ENCODE measurements at places on chromosomes 16 and 17. TPM values are rescaled to one million over a fixed set of nuclear protein-coding genes. Genes with fewer than 3 reads are reported as not detected.

NKD1 gene
- 2.1 TPM for total RNA-seq

CSF3 gene
- total RNA-seq: not detected

- H3K27ac ChIP-seq: no peak overlapping the region
- peak overlapping the region; percentile 41 for H3K4me3 ChIP-seq
- H3K27me3 ChIP-seq: peaks cover 100% of the 10 kb centered on the region
- H3K4me1 ChIP-seq: peaks cover 30% of the 10 kb centered on the region
- no peak for DNase-seq
Measured at GRCh38 chr16:86505899-86506864, 4.1 kb upstream of the FOXF1 start.

GRCh38 chr17:63768433-63768832 is 5.0 kb downstream of the CCDC47 start:
- peaks cover 5% of the 10 kb centered on the region for H3K4me1 ChIP-seq
- H3K36me3 ChIP-seq: peaks cover 22% of the 10 kb centered on the region
- no peak overlapping the region for H3K4me3 ChIP-seq
- H3K27ac ChIP-seq: 0 out of 2 replicates have a peak overlapping the region, but pooled peaks have one; percentile 68
- no peaks in the 10 kb centered on the region for H3K27me3 ChIP-seq

DNA sequence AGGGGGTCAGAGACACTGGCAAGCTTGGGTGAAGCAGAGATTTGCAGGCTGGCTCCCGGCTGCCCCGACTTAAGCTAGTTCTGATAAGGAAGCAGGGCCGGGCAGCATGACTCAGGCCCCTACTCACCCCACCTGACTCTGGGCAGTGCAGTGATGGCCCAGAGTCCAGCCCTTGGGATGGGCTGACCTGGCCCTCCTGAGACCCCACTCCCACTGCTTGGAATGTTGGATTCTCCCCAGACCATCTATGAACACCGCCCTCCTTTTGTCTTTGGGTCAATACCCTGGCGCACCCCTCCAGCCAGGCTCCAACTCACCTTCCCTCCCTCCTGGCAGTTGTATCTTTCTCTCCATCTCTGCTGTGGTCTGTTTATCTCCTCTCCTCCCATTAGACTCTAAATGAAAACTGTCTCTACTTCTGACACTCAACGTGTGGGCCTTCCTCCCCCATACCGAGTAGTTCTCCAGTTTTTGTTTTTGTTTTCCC is 21.0 kb downstream of the LGALS3BP start:
- H3K36me3 ChIP-seq: no peaks in the 10 kb centered on the region
- no peak overlapping the region for H3K4me3 ChIP-seq
- no peak overlapping the region for H3K27ac ChIP-seq
- no peak for DNase-seq

DNA sequence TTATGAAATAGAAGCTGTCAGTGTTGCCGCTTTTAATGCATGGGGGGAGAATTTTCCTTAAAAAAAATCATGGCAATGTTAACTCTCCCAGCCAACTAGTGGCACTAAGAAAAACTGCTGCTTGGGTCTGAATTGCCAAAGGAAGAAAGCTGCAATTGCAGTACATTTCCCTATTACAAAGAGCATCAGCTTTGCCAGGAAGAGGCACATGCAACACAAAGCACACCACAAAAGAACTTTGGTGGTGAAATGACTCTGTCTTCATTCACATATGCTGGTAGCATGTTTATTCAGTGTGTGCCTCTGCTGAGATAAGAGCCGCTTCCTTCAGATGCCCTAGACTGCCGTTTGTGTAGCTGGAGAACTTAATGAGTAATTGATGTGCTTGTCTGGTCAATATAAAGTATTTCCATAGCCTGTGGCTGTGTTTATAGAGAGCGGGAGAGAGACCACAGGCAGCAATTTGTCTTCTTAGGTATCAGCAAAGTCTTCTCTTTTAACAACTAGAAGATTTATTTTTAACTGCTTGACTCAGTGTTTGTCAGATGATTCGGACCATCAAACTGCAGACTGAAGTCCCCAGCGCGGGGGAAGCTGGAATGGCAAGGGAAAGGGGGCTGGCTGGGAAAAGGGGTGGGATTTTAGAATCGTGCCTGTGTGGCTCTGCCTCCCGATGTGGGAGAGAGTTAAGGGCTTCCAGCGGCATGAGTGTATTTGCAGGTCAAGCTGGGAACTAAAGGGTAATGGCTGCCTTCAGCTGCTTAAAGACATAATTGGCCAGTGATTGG is 115.1 kb downstream of the MRTFB start:
- H3K4me3 ChIP-seq: peak overlapping the region; percentile 34
- no peaks in the 10 kb centered on the region for H3K27me3 ChIP-seq
- peak; percentile 71 for DNase-seq
- H3K4me1 ChIP-seq: peaks cover 27% of the 10 kb centered on the region

- H3K36me3 ChIP-seq: no peaks in the 10 kb centered on the region
- DNase-seq: peak; percentile 77
- no peaks in the 10 kb centered on the region for H3K4me1 ChIP-seq
- H3K27ac ChIP-seq: no peak overlapping the region
Measured at GRCh38 chr16:50884066-50884860, 142.4 kb downstream of the CYLD start.

GRCh38 chr16:71788578-71788977 is 20.1 kb downstream of the AP1G1 start:
- no peak for DNase-seq
- H3K36me3 ChIP-seq: peaks cover 18% of the 10 kb centered on the region
- H3K4me1 ChIP-seq: no peaks in the 10 kb centered on the region
- H3K4me3 ChIP-seq: no peak overlapping the region
- H3K27me3 ChIP-seq: no peaks in the 10 kb centered on the region
- H3K27ac ChIP-seq: no peak overlapping the region

DNA sequence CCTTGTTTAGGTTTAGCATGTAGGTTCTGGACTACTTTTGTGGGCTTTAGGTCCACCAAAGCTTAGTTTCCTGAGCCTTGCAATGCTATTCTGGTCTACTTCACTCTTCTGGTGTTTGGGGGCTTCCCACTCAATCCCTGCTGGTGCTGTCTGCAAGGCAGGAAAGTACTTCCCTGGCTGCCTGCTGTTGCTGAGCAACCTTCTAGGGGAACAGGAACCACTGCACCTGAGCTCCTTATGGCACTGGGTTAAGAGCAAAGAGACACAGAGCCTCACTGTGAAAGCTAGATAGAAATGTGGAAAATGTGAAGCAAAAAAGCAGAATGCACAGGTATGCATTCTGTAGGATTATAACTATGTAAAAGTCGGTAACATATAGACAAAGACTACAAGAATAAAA is 17.0 kb downstream of the MPO start:
- no peaks in the 10 kb centered on the region for H3K4me1 ChIP-seq
- H3K4me3 ChIP-seq: no peak overlapping the region
- DNase-seq: no peak
- peaks cover 14% of the 10 kb centered on the region for H3K27me3 ChIP-seq

- no peak overlapping the region for H3K4me3 ChIP-seq
- H3K27ac ChIP-seq: no peak overlapping the region
- peak; percentile 88 for DNase-seq
- H3K27me3 ChIP-seq: no peaks in the 10 kb centered on the region
- H3K36me3 ChIP-seq: no peaks in the 10 kb centered on the region
Measured at GRCh38 chr17:40909351-40909750, 24.3 kb upstream of the KRT20 start.

- H3K4me1 ChIP-seq: peaks cover 9% of the 10 kb centered on the region
- no peak overlapping the region for H3K4me3 ChIP-seq
- no peak overlapping the region for H3K27ac ChIP-seq
- no peaks in the 10 kb centered on the region for H3K27me3 ChIP-seq
- no peak for DNase-seq
Measured at GRCh38 chr17:67456103-67456502, 79.0 kb downstream of the PITPNC1 start.

GRCh38 chr17:78322858-78323455 is 36.9 kb downstream of the SOCS3 start:
- peaks cover 15% of the 10 kb centered on the region for H3K4me1 ChIP-seq
- no peak for DNase-seq
- no peak overlapping the region for H3K4me3 ChIP-seq
- no peaks in the 10 kb centered on the region for H3K36me3 ChIP-seq
- no peaks in the 10 kb centered on the region for H3K27me3 ChIP-seq
- H3K27ac ChIP-seq: no peak overlapping the region

GRCh38 chr16:81224824-81225223 is 13.7 kb upstream of the BCO1 start:
- H3K27ac ChIP-seq: no peak overlapping the region
- H3K4me1 ChIP-seq: no peaks in the 10 kb centered on the region
- H3K36me3 ChIP-seq: no peaks in the 10 kb centered on the region
- DNase-seq: no peak
- H3K4me3 ChIP-seq: no peak overlapping the region

DNA sequence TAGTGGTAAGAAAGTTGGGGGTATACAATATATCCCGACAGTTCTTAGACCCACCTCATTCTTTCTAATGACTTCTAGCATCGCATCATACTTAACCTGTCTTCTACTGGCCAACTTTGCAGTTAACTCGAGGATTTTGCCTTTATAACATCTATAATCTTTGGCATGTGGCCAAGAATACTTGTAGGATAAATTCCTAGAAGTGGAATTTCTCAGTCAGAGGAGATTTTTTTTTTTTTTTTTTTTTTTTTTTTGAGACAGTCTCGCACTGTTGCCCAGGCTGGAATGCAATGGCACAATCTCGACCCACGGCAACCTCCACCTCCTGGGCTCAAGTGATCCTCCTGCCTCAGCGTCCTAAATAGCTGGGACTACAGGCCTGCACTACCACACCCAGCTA is 253.5 kb downstream of the MRTFB start:
- H3K4me3 ChIP-seq: no peak overlapping the region
- H3K27ac ChIP-seq: no peak overlapping the region
- H3K4me1 ChIP-seq: no peaks in the 10 kb centered on the region
- 0 out of 2 replicates have a peak, but pooled peaks cover 5% of the 10 kb centered on the region for H3K36me3 ChIP-seq

DNA sequence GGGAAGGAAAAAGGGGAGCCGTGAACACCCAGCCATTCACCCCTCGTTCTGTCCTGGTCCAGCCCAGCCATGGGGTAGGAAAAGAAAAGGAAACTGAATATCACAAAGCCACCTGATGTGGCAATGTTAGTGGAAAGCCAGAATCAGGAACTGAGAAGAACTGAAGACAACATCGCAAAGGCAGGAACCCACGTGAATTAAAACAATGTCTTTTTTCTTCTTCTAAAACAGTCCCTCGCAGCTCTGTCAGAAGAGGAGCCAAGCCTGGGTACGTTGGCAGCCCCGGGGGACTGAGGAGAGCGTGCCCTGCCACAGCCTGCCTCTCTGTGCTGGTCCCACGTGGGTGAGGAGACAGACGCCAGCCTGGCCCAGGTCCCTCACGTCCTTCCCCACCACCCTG is 55.0 kb downstream of the ZNF423 start:
- no peaks in the 10 kb centered on the region for H3K36me3 ChIP-seq
- H3K4me3 ChIP-seq: no peak overlapping the region
- DNase-seq: no peak
- no peak overlapping the region for H3K27ac ChIP-seq
- no peaks in the 10 kb centered on the region for H3K27me3 ChIP-seq
- H3K4me1 ChIP-seq: peaks cover 10% of the 10 kb centered on the region

DNA sequence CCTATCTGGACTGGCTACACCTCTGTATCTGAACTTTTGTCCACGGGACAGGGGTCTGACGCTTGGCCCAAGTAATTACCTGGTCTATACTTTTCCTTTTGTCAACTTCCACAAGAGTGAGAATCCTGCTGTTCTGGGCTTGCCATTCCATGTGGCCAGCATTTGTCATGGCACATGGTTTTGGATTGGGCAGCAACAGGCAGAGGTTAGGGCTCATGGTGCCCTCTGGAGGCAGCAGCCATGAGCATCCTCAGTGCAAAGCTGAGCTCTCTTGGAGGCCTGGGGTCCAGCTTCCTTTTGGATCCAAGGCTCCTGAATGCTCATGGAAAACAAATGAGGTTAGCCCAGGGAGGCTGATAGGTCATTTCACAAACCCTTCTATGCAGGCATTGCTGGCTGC is 7.5 kb upstream of the EDC4 start:
- no peak overlapping the region for H3K4me3 ChIP-seq
- peak; percentile 71 for DNase-seq

DNA sequence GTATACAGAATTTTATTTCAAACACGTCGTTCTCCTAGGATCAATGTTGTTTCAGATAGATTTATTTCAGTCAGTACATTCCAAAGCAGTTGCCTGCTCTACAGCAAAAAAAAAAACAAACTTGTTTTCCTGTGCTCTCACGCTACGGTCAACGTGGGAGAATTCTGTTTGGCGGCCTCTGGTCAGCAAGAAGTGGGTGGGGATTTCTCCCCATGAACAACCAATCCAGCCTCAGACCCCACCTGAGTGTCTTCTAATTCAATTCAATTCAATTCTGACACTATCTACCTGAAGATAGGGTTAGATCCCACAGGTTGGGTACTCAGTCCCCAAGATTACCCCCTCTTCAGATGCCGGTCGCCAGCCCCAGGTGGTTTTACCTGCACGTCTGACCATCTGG is 22.1 kb downstream of the C17orf58 start:
- H3K27me3 ChIP-seq: no peaks in the 10 kb centered on the region
- peak; percentile 78 for DNase-seq
- H3K4me1 ChIP-seq: peaks cover 14% of the 10 kb centered on the region
- no peaks in the 10 kb centered on the region for H3K36me3 ChIP-seq
